Right lung (tissue), 10 donors: ENCODE measurements at places on chromosomes 12 and 14. TPM values are rescaled to one million over a fixed set of nuclear protein-coding genes. Genes with fewer than 3 reads are reported as not detected.

The TPPP2 gene
- polyA plus RNA-seq: 0.21 TPM

The TMEM132C gene
- polyA plus RNA-seq: 31.5 TPM

The RHEBL1 gene
- 2.7 TPM for polyA plus RNA-seq

- DNase-seq: peak; percentile 9
These were observed 154.7 kb upstream of the ATXN7L3B start for GRCh38 chr12:74382983-74383382.

GRCh38 chr12:31944299-31944698 lies 14.9 kb upstream of the RESF1 start:
- no peak for DNase-seq

- DNase-seq: peak; percentile 47
These were observed 12.9 kb upstream of the MCRS1 start for GRCh38 chr12:49580572-49581535.

DNA sequence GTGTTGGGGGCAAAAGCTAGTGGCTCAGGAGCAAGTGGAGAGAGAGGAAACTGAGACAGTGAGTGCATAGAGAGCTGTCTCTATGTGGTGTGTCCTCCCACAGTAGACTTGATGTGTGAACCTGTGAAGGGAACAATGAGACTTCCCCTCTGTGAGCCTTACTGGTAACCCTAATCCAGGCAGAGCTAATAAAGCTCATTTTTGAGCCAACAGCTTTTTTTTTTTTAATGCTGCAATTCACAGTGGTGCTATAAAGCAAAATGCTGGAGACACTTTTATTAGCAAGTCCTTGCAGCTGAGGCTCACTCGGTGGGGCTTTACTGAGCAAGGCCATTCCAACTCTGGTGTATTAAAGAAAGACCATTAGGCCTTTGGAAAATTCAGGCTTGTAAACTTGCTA lies 26.9 kb downstream of the FBXW8 start:
- DNase-seq: no peak
